ENCODE measurements at places on chromosomes 12 and 14. TPM values are rescaled to one million over a fixed set of nuclear protein-coding genes. Genes with fewer than 3 reads are reported as not detected.

Gene IL22
- not detected for total RNA-seq

Gene ACOT6
- total RNA-seq, result not detected

Gene DERA
- 32.6 TPM for total RNA-seq

Gene CDCA4
- 62.4 TPM for total RNA-seq

Gene SOS2
- total RNA-seq, result 11.7 TPM

Gene RNF212B
- total RNA-seq, result not detected

Gene TGFB3
- 1.6 TPM for total RNA-seq

Gene SERPINA4
- 0.17 TPM for total RNA-seq

Gene SLC38A1
- total RNA-seq, result 155 TPM

Gene ZNF10
- not detected for total RNA-seq

- no peak for DNase-seq
These were observed 25.7 kb downstream of the TBC1D15 start for GRCh38 chr12:71865166-71865713.

DNA sequence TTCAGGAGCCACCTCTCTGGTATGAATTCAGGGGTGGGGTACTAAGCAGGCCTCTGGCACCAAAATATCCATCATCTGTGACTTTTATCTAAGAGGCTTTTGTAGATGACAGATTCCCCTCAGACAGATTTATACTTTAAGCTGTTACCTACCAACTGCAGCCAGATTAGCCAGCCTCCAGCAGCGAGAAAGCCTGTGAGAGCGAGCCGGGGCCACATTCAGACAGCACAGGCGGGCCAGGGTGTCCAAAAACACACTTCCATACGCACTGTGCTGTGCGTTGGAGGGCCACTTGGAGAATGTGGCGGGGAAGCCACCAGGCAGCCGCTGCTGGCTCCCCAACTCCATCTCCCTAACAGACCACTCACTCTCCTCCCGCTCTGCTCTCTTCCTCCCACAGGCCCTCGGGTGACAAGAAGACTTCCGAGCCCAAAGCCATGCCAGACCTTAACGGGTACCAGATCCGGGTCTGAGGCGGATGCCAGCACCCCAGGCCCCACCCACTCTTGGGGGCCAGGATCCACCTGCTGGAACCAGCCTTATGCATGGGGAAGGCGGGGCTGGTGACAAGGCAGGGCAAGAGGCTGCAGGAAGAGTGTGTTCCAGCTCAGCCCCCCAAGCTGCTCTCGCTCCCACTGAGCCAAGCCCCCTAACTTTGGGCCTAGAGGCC lies 17.4 kb downstream of the VASH1 start:
- no peak for DNase-seq

GRCh38 chr14:20971705-20972021 lies 16.4 kb downstream of the RNASE2 start:
- no peak for DNase-seq

GRCh38 chr14:87084908-87085307 lies 908.1 kb downstream of the GALC start:
- no peak for DNase-seq

DNA sequence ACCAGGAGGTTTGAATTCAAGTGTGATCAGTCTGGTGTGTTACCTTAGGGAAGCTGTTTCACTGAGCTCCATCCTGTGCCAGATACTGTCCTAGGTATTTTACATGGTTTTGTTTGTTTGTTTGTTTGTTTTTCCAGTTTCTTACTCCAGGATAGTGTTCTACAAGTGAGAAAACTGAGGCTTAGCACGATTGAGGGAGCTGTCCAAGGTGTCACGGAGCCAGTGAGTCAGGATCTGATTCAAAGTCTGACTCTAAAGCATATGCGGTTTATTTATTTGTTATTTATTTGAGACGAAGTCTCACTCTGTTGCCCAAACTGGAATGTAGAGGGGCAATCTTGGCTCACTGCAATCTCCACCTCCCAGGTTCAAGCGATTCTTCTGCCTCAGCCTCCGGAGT lies 79.7 kb upstream of the GNG2 start:
- DNase-seq, result no peak

DNA sequence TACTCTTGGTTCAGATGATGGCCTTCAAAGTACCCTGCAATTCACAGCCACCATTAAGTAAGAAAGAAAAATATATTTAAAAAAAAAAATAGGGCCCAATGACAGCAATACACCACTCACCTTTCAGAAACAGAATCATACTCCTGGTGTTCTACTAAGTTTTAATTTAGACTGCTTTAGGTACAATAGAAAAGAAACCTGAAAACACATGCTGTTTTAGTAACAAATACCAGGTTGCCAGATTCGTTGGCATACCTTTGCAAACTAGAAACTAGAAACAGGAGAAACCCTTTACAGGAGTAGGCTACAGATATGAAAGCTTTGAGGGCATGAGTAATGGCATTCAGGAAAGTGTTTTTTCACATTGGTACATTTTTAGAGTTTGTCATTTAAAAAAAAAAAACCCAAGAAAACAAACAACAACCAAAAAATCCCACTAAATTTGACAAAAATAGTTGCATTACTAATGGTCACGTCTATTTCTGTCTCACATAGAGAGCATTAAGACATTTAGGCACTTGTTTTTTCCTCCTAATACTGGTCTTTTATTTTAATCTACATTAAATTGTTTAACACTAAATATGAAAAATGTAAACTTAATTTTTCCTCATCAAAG lies 4.0 kb downstream of the SIX1 start:
- DNase-seq, result no peak

GRCh38 chr14:87908550-87908949 lies 84.4 kb downstream of the GALC start:
- DNase-seq, result no peak

- DNase-seq, result no peak
These were observed 17.5 kb upstream of the VSX2 start for GRCh38 chr14:74221741-74222140.

GRCh38 chr12:97404093-97404492 lies 58.5 kb upstream of the RMST start:
- no peak for DNase-seq

DNA sequence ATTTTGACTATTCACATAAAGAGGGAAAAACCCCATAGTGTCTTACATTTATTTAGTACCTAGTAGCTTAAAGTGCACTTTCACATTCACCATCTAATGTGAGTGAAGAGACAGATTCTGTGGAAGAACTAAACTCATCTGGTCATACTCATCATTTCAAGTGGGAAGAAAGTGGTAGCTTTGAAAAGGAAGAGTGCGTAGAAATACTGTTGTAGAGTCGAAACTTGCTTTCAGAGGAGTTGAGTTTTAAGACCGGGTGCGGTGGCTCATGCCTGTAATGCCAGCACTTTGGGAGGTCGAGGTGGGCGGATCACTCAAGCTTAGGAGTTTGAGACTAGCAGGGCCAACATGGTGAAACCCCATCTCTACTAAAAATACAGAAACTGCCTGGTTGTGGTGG lies 222.2 kb downstream of the ERC1 start:
- no peak for DNase-seq

GRCh38 chr12:73277971-73278370 lies 1005.8 kb downstream of the TRHDE start:
- DNase-seq, result no peak

DNA sequence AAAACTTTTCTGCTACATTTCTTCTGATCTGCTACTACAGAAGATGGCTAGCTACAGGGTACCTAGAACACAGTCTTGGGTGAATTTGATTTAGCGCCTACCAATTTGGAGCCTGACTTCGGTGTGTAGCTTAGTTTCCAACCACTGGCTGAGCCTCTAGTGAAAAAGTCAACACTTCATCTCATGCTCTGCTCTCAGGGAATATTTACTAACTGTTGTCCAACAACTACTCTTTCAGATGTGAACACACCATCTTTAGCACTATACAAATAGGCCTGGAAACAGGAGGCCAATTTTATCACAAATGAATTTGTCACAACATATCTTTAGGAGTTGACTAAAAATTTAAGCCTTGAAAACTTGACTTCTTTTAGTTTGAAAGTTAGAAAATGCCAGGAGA lies 167.9 kb downstream of the NELL2 start:
- DNase-seq, result no peak

DNA sequence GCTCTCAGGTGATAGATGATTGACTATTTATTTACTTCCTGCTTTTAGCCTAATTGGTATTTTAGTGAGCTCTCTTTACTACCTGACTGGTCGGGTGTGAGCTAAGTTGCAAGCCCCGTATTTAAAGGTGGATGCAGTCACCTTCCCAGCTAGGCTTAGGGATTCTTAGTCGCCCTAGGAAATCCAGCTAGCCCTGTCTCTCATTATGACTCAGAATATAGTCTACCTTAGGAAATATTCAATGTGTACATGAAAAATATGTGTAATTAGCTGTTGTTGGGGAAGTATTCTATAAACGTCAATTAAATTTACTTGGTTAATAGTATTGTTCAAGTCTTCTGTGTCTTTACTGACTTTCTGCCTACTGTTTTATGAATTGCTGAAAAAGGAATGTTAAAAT lies 306.9 kb upstream of the DIO2 start:
- no peak for DNase-seq

GRCh38 chr12:1619587-1619986 lies 9.4 kb upstream of the WNT5B start:
- no peak for DNase-seq

DNA sequence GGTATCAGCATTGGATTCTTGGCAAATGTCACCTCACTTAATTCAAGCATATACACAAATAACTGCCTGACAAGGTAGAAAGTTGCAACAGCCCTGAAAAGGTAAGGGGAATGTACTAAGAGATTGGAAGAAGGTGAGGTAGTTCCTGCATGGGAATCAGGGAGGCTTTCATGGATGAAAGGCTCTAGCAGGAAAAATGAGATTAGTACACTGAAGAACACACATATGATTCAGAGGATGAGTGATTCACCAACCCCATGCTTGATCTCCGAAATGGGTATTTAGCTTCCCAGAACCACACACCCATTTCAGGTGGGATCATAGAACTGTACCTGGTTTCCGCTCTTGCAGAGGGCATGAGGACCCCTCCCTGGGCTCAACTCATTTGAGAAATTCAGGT lies 65.8 kb downstream of the PAH start:
- no peak for DNase-seq

DNA sequence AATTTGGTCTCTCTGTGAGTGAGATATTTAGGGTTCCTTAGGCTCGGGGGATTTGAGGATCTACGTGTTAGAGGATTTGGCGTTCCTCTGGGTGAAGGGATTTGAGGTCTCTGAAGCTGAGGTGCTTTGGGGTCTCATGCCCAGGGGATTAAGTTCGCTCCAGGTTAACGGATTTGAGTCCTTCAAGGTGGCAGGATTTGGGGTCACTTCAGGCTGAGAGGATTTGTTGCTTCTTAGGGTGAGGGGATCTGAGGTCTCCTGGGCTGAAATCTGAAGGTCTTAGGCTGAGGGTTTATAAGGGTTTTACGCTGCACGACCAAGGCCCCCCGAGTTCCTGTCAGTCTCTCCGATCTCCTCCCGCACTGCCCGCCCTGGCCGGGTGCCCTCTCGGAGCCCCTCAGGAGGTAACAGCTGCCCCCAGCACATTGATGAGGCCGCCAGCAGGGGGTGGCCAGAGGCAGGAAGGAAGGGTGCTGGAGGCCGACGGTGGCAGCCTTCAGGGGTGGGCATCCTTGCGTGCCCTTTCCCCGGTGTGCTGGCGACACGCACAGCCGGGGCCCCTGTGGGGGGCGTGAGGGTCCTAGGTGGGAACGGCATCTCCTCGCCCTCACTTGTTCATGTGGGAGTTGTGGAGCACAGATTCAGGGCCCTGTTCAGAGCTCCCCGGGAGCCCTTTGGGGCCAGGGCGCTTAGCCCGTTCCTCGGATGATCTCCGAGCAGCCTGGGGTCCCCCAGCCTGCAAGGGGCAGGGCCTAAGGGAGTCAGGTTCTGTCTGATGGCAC lies 14.3 kb downstream of the CEP170B start:
- DNase-seq, result no peak

DNA sequence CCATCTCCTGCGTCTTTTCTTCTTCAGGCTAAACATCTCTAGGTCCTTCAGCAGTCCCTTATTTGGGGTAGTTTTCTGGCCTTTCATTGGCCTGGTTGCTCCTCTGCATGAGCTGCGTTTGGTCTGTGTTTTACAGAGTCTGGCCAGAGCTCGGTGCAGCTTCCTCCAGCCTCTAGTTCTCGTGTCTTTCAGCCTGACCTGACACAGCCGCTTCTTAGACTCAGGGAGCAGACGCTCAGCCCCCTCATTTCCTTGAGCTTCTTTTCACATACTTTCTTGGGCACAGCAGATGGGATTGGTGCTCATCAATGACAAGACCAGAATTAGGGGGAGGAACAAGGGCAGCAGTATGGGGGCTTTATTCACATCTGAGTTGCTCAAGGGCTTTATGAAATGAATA lies 13.6 kb upstream of the GSG1 start:
- DNase-seq, result no peak

DNA sequence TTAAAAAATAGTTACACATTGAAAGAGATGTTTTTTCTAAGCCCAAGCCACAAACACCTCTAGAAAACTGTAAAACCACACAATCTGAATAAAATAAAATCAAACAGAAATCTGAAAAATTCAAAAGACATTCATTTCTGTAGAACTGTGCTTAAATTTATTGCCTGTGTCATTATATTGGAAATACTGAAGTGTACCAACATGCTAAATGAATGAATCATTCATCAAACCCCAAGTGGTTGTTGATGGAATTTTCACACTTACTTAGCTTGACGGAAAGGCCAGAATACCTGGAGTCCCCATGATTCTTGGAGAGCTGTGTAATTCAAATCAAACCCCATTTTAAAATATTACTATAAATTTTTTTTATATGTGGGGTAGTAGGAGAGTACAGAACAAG lies 2.7 kb downstream of the KITLG start:
- peak; percentile 43 for DNase-seq

All from HCT116 (cell line).